Esophagus squamous epithelium (tissue), 5 donors: ENCODE measurements at places on chromosomes 2 and 18. TPM values are rescaled to one million over a fixed set of nuclear protein-coding genes. Genes with fewer than 3 reads are reported as not detected.

Gene REG1B
- total RNA-seq: not detected

Gene GLI2
- total RNA-seq: 2.7 TPM

Gene B3GNT7
- 2.1 TPM for total RNA-seq

Gene MC5R
- total RNA-seq: 0.38 TPM

Gene PXDN
- 10.9 TPM for total RNA-seq

Gene CRYGD
- not detected for total RNA-seq

- no peak for DNase-seq
These were observed 102.1 kb downstream of the ATAD2B start for GRCh38 chr2:23824777-23825212.

DNA sequence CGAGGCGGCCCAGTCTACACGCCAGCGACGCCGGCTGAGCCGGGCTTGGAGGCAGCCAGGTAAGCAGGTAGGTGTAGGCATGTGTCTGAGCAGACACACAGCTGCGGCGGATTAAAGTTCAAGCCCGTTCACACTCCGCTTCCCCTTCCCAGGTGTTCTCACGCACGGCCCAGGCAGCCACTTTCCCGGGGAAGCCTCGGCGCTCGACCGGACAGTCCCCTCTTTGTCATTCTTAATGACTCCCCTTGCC lies 367 bp downstream of the TGFA start:
- DNase-seq: no peak

- DNase-seq: no peak
These were observed 41.6 kb downstream of the SDC1 start for GRCh38 chr2:20183373-20183772.

- DNase-seq: no peak
These were observed 62.5 kb downstream of the USP40 start for GRCh38 chr2:233503947-233504637.

DNA sequence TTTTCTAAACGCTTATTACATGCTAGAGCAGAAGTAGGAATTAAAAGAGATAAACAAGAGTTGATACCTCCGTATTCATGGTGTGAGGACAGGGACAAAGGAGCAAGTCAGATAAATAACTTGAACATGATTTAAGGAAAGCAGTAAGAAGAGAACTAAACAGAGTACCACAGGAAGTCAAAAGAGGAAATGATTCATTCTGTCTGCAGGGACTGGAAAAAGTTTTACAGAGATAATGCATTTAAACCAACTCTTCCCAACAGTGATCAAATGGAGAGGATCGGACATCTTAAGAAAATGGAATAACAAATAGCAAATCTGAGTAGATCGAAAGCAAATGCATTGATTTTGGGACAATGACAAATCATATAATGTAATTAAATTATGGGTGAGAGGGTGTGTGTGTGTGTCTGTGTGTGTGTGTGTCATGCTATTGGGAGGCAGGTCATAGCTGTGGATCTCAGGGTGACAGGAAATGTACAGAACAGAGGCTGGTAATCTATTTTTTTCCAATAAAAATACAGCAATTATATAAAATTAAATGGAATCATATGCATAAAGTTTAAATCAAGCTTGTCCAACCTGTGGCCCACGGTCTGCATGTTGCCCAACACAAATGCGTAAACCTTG lies 113.4 kb downstream of the MC4R start:
- no peak for DNase-seq

- DNase-seq: no peak
These were observed 17.6 kb downstream of the WNT10A start for GRCh38 chr2:218898109-218898878.

GRCh38 chr2:183291436-183291835 lies 167.2 kb downstream of the NUP35 start:
- no peak for DNase-seq

GRCh38 chr2:134706587-134707329 lies 12.0 kb downstream of the TMEM163 start:
- DNase-seq: no peak

GRCh38 chr2:203713381-203713780 lies 6.9 kb downstream of the CD28 start:
- DNase-seq: no peak

GRCh38 chr2:227439214-227439613 lies 32.7 kb upstream of the AGFG1 start:
- no peak for DNase-seq

GRCh38 chr2:43212931-43213330 lies 13.5 kb downstream of the ZFP36L2 start:
- no peak for DNase-seq

- no peak for DNase-seq
These were observed 6.7 kb upstream of the CERS6 start for GRCh38 chr2:168449419-168449818.

- DNase-seq: no peak
These were observed 629.9 kb downstream of the NRXN1 start for GRCh38 chr2:50401772-50402653.

- no peak for DNase-seq
These were observed 57.2 kb downstream of the TSHZ1 start for GRCh38 chr18:75267643-75268363.
